ENCODE measurements at places on chromosomes 5 and 9. TPM values are rescaled to one million over a fixed set of nuclear protein-coding genes. Genes with fewer than 3 reads are reported as not detected.

Gene SLC6A19
- not detected for total RNA-seq

Gene C5orf52
- total RNA-seq = not detected

Gene DMRT1
- total RNA-seq = not detected

Gene NR5A1
- 0.21 TPM for total RNA-seq

Gene DCAF10
- 48.2 TPM for total RNA-seq

All from tracheal epithelial cell (primary cell).